HAP-1 (cell line): ENCODE measurements at places on chromosomes 7 and 10.

DNA sequence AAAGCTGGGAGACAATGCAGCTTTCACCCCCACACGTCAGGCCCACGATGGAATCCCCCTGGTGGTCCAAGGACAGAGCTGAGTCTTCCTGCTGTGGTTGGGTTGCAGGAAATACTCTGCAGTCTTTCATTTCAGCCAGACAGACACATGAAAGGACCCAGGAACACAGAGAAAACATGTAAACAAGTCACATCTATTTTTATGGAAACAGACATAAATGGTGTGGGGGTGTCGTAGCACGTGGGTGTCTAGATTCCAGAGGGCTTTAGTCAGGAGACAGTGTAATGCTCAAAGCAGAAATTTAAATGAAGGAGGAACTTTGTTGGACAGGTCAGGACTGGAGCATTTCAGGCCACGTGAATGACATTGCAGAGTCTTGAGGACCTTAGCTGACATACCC, 444.6 kb downstream of the SUGCT start:
- DNase-seq = no peak

DNA sequence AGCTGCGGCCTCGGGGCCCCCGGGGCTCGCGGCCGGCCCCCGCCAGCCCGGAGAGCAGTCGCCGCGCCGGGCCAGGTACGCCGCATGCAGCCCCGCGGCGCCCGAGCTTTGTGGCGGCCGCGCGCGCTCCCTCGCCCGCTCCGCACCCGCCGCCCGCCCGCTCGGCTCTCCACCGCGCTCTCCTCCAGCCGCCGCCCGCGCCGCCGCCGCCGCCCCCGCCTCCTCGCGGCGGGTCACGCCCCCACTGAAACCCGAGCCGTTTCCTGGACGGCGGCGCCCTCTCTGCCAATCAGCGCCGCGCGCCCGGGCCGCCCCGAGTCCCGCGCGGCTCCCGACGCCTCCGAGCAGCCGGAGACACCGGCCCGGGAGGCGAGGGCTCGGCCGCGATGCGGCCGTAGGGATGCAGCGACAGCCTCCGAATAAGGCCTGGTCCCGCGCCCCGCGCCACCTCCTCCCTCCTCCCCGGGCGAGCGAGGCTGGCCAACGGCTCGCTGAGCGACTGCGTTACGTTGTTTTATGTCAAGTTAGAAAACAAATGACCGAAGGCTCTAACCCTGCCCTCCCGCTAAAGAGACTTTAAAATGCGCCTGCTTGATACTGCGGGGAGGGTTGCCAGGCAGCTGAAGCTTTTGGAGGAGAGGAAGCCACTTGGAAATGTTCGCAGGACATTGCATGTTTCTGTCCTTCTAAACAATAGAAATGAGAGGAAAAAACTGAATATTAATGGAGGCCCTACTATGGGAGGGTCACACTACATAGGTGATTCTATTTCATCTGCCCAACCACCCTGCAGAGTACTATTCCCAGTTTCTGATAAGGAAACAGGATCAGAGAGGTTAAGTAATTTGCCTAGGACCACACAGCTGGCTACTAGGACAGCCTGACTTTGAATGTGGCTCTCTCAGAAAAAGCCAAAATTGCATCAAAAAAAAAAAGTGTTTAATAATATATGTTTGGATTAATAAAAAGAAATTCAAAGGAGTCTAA, at the start of gene FGFR2:
FGFR2 (minus strand) TSS at position 182 of the 987 bp plus-strand sequence. CDS start 4,627 bp downstream, outside the sequence.
- DNase-seq = peak; percentile 80

GRCh38 chr10:17742918-17743317, 9.1 kb upstream of the TMEM236 start:
- DNase-seq = peak; percentile 39

DNA sequence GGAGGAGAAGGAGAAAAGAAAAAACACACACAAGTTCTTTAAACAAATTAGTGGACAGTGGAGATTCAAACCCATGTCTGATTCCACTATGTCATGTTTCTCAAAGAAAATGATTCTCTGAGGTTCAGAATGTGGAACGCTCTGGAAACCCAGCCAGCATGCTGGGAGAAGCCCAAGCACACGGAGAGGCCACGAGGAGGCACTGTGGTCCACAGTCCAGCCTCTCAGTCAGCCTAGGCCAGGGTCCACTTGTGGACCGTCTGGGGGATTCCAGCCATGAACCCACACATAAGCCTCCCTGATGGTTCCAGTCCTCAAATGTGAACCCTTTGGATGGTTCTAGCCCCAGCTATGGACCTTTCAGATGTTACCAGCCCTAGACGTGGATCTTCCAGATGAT, 73.4 kb downstream of the CAV1 start:
- DNase-seq = no peak

DNA sequence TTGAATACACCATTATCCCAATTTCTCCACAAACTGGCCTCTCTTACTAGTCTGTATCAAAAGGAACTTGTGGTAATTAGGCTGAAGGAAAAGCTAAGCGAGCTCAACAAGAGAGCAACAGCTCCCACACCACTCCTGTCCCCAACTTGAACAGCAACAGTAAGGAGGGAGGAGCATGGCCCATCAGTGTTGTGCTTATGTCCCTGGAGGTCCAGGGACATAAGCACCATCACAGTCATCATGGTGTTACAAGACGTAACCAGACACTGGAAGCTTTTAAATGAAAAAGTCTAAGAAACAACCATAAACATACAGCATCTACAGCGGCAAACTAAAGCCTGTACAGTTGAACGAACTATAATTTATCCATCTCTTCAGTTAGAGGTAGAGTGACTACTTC, 989 bp downstream of the ERLIN1 start:
- peak; percentile 49 for DNase-seq

DNA sequence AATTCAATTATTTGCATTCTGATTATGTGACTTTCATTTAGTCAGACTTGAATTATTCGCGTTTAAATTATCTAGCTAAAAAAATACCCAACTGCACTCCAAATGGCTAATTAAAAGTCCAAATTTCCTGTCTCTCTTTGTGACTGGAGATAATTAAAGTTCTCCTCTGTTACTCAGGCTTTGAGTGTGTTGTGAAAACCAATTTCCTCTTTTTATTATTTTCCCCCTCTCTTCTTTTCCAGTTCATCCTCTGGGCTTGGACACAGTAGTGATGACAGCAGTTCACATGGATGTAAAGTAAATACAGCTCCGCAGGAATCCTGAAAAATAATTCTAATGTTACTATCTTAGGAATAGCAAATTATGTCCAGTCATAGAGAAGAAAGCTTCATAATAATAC, 80.6 kb downstream of the SNX10 start:
- no peak for DNase-seq

DNA sequence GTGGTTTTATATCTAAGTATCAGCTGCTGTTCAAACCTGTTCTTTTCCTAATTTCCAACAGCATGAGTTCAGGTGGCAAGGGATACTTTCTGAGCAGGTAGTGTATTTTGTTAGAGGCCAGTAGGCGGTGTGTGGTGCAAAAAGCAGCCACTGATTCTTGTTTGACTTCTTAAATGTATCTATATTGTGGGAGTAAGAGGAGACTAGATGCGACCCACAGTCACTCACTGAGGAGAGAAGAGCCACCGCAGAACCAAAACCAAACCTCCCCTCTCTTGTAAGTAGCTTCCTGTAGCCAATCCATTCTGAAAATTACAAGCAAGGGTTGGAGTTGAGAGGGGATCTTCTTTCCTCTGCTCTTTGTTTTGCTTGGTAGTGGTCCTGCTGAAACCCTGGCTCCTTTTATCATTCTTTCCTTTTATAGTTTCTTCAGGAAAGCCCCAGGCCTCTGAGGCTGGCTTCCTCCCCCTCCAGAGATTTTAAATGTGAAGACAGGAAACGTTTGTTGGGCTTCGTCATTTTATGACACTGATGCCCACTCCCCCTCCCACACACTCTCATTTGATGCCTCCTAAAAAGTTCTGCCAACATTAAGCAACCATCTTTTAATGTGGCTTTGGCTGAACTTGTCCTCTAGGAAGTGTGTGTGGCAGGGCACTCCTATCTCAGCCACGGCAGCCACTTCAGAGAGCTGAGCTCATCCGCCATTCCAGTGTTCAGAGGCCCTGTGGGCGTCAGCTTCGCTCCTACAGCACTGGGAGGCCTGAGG, 566.0 kb downstream of the SUGCT start:
- no peak for DNase-seq

DNA sequence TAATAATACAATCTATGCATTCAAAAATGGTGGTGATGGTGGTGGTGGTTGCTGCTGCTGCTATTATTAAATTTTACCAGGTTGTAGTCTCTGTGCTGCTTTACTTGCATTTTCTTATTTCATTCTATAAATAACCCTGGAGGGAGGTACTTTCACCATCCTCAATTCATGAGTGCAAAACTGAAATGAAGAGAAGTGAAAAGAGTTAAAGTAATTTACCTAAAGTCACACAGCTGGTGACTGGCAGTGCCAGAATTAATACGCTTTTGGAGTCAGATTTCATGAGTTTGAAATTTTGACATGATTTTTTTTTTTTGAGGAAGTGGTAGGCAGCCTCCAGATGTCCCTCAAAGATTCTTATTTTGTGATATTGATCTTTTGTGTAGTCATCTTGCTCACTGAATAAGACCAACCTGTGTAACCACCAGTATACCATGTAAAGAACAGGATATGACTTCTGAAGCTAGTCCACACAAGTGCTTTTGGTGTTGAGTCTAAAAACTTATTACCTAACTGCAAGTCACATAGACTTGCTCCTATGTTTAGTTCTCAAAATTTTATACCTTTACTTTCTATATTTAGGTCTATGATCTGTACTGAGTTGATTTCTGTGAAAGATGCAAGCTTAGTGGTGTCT, 218.8 kb downstream of the ZWINT start:
- DNase-seq = no peak

GRCh38 chr10:7513936-7514335, 103.1 kb upstream of the SFMBT2 start:
- no peak for DNase-seq
